ENCODE measurements at places on chromosomes 5 and 9.
A peak's percentile ranks its signal among the peaks of the same experiment; 100 is the strongest.

DNA sequence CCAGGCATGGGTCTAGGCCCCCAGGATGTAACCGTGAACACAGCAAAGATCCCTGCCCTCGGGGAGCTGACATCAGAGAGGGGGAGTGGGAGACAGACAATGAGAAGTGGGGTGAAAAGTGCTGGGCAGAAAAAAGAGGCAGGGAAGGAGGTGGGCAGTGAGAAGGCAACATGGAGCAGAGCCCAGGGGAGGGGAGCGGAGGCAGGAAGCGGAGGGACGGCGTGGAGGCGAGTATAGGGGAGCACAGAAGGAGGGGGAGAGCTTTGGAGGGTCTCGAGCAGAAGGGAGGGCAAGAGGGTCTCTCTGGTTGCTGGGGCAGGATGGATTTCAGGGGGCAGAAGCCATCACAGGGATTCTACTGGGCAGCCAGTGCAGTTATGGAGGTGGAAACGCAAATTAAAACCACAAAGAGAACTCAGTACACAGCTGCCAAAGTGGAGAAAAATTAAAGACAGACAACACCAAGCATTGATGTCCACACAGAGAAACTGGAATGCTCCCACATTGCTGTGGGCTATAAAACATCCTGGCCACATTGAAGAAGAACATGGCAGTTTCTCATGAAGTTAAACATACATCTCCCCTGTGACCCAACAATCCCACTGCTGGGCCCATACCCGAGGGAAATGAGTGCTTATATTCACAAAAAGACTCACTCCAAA lies 21.1 kb upstream of the LAMC3 start:
- DNase-seq: no peak

GRCh38 chr9:104971511-104971910 lies 43.6 kb upstream of the ABCA1 start:
- no peak for DNase-seq

- DNase-seq: no peak
These were observed 489.5 kb upstream of the MPDZ start for GRCh38 chr9:13769006-13769405.

DNA sequence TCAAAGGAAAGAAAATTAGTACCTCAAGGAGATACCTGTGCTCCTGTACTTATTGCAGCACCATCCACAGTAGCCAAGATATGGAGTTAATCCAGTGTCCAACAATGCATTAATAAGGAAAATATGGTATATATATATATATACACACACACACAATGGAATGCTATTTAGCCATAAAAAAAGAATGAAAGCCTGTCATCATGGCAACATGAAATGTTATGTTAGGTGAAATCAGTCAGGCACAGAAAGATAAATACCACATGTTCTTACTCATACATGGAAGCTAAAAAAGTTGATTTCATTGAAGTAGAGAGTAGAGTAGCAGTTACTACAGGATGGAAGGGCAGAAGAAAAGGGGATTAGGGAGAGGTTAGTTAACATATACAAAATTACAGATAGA lies 601.5 kb downstream of the ANXA1 start:
- no peak for DNase-seq

- no peak for DNase-seq
These were observed 15.1 kb downstream of the SHB start for GRCh38 chr9:38053697-38054461.

GRCh38 chr5:169706758-169707450 lies 69.8 kb downstream of the DOCK2 start:
- no peak for DNase-seq

- no peak for DNase-seq
These were observed 27.1 kb upstream of the LRRC14B start for GRCh38 chr5:164244-164643.

DNA sequence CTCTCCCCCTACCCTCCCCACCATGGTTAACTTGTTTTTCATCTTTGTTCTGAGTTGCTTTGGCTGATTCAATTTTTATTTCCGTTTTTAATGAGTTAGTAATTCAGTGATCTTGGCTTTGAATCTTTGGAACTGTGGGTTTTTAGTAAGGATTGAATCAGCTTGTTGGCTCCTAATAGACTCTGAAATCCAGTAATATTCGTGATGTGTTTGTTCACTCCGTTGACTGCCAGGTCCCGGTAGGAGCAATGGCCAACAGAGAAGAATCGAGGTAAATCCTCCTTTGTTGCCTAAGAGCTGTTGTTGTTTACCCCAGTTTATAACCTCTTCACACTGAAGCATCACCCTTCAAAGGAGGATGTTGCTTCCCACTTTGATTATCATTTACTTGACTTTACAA lies 92.7 kb downstream of the PCSK1 start:
- no peak for DNase-seq

DNA sequence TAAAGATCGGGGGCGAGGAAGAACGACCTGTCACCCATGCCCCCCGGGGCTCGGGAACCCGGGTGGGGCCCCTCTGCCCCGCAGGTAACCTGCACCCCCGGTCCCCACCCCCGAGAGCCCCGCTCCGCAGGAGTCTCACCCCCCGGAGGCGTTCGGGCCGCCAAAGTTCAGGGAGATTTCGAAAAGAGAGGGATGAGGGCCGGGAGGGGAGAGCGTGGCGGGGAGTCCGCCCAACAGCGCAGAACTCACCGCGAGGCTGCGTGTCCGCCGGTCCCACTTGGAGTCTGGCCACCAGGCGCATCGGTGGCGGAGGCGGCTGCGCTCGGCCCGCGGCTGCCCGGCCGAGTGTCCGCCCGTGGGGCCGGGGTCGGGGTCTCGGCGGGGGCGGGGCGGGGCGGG lies at the start of gene PHF19:
PHF19 (minus strand) TSS at position 347 of the 399 bp plus-strand sequence. CDS start 2,447 bp downstream, outside the sequence.
- DNase-seq: peak; percentile 59

GRCh38 chr9:127742435-127743088 lies 7.5 kb upstream of the TOR2A start:
- DNase-seq: no peak

DNA sequence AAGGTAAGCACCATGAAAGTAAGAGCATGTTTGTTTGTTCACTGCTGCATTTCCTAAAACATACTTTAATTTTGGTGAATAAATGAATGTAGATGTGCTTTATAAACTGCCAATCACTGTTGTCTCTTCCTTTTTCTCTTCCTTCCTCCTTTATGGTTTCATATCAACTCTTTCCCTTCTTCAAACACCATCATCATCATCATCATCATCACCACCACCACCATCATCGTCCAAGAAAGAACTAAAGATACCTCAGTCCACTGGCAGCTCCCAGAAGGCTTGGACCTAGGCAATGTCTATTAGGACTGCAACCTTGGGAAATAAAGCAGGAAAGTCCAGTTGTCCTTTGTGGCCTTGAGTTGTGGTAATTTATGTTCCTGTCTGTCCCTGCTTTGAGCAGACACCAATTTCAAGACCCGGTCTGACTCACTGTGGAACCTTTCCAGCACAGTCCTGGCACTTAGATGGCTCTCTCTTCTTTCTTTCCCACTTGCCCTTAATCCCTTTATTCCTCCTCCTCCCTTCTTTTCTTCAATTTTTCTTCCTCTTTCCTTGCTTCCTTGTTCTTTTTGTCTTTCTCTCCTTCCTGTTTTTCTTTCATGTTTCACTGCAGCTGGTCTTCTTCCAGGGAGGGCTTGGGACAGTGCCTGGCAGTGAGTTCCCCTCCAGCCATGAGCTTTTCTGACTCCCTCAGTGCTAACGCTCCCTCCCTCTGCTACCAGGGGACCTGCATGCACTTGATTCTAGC lies 99.3 kb downstream of the ANGPTL2 start:
- no peak for DNase-seq

- DNase-seq: no peak
These were observed 904 bp downstream of the GDNF start for GRCh38 chr5:37838933-37839341.

- peak; percentile 74 for DNase-seq
These were observed 15.0 kb upstream of the PTBP3 start for GRCh38 chr9:112348257-112349007.

DNA sequence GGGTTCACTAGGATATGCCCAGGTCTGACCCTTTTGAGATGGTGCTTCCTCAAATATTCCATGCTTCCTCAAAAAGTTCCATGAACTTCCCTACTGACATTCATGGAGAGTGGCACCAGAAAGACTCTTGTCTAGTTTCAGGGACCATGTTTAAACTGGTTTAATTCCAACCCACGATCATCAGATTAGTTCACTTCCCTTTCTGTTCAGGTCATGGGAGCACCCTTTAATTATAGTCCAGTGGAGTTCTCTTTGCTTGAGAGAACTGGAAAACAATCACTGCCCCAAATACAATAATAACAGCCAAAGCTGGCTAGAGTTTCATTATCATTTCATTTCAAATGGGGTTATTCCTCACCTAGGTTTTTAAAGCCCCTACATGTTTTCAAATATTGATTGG lies 9.7 kb upstream of the ERBIN start:
- DNase-seq: no peak

- no peak for DNase-seq
These were observed 7.9 kb downstream of the MTRR start for GRCh38 chr5:7876867-7877266.

- DNase-seq: no peak
These were observed 20.1 kb downstream of the RCL1 start for GRCh38 chr9:4812858-4813257.

DNA sequence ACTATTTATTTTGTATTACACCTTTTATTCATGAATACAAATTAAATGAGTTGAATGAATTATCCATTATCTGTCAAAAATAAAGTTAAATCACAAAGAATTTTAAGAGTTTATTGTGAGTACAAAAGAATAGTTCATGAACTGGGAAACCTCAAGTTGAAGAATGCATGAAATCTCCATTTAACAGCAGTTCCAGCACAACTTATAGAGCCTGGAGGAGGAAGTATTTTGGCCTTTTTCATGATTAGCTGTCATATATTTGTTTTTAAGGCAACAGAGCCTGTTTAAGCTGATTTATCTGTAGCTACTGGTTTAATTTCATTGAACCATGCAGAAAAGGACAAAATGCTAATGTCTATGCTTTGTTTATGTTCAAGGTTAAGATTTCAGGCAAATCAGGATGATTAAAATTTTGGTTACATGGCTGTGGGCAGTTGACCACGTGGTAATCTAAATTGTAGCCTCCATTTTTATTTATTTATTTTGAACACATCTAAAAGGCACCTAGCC lies 12.2 kb downstream of the SPINK1 start:
- no peak for DNase-seq

- no peak for DNase-seq
These were observed 34.1 kb downstream of the HMGXB3 start for GRCh38 chr5:150034662-150035061.

DNA sequence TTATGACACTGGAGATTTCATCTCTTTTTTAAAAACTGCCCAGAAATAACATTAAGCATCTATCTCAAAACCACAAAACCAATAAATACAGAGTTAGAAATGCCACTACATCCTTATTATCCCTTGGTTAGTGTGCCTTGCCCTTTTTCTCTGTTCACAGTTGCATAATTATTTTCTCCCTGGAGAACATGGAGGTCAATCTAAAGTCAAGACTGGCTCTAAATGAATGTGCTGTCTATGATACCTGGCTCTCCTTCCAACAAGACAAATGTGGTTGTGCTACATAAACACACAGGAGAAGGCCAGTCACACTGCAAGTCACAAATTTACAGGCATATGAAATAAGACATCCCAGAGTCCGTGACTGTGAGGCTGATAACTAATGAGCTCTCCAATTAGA lies 2.8 kb downstream of the FBN2 start:
- no peak for DNase-seq

Measured in activated CD4-positive, alpha-beta T cell treated with anti-CD3 and anti-CD28 coated beads, Interleukin-2, amount 10 ng/mL, durations not matched to agents 7 days and 5 days (primary cell).